ENCODE measurements at places on chromosomes 1 and 21. TPM values are rescaled to one million over a fixed set of nuclear protein-coding genes. Genes with fewer than 3 reads are reported as not detected.

DNA sequence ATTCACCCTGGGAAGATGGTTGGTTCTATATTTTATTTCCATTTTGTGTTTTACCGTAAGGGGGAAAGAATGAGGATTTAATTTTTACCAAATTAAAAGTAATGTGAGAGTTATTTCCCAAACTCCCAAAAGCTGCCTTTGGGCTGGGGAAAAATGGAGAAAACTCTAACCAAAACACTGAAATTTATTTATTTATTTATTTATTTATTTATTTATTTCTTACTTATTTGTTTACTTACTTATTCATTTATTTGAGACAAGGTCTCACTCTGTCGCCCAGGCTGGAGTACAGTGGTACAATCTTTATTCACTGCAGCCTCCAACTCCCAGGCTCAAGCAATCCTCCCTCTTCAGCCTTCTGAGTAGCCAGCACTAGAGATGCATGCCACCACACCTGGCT lies 38.0 kb upstream of the ZBTB18 start:
- DNase-seq = no peak
- no peaks in the 10 kb centered on the region for H3K27me3 ChIP-seq
- H3K4me3 ChIP-seq = no peak overlapping the region
- H3K4me1 ChIP-seq = no peaks in the 10 kb centered on the region
- H3K36me3 ChIP-seq = no peaks in the 10 kb centered on the region

DNA sequence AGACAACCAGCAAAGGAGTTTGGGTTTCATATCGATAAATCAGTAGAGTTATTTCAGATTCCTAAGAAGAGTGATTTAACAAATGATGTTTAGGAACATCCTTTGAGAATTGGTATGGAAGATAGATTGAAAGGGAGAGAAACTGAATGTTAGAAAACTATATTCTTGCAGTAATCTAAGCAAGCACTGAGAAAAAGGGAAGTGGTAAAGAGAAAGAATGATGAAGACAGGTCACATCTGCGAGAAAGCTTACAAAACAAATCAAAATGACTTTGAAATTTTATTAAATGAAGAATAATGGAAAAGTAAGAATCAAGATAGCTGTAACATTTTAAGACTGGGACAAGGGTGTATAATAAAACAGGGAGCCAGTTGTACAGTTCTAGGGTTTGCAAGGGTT lies 177.0 kb downstream of the HS2ST1 start:
- H3K27ac ChIP-seq = no peak overlapping the region
- peaks cover 3% of the 10 kb centered on the region for H3K36me3 ChIP-seq
- no peak overlapping the region for H3K4me3 ChIP-seq
- H3K4me1 ChIP-seq = no peaks in the 10 kb centered on the region
- DNase-seq = no peak

DNA sequence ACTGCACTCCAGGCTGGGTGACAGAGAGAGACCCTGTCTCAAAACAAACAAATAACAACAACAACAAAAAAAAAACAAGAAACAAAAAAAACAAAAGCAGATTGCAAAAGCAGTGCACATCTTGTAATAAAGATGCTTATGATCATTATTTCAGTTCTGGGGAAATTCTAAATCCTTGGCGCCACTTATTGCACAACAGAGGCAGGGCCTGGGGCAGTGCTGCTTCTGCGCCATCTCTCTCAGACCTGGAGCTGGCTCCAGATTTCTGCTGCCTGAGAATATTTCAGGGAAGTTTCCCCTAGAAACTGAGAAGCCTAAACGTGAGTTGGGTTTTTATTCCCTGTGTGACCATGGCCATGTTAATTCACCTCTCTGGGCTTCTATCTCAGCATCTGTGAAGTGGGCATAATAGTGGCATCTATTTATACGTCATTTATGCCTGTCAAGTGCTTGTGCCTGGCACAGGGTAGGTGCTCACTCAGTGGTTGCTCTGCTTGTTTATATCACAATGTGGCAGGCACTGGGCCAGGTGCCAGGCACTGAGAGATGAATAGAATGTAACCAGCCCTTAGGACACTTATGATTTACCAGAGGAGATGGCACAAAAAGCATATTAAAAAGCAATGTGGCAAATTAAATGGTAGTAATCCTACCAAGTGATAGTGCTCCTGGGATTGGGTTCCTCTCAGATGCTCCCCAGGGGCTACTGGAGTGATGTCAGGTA lies 67.9 kb downstream of the MDM4 start:
- H3K27ac ChIP-seq = no peak overlapping the region
- no peaks in the 10 kb centered on the region for H3K27me3 ChIP-seq
- no peaks in the 10 kb centered on the region for H3K36me3 ChIP-seq
- DNase-seq = no peak

DNA sequence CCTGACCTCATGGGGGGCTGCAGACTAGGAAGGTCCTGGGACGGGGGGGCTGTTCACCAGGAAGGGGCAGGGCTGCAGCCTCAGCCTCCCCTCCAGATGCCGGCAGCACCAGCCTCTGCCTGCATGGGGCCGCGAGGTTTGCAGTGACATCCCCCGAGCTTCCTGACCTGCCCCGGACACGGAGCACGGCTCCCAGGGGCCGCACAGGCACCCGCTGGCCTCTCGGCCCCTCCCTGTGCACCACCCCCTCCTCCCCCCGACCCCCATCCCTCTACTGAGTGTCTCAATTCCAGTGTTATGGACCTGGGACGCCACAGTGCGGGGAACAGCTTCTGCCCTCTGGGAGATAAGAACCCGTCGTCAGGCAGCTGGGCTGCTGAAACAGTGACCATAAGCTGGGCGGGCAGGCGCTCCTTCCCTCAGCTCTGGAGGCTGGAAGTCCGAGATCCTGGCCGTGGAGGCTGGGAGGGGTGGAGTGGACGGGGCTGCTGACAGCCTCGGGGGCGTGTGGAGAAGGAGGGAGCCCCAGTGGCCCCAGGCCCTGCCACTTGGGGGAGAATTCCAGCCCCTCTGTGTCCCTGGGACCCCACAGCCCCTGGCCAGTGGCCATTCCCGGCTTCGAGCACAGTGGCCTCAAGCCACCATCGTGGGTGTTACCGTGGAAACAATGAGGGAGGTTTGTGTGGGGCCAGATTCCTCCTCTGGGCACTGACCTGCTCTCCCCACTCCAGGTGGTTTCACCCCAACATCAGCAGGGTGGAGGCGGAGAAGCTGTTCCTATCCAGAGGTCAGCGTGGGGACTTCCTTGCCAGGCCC lies 11.6 kb downstream of the RNF223 start:
- no peaks in the 10 kb centered on the region for H3K36me3 ChIP-seq
- DNase-seq = no peak
- peaks cover 11% of the 10 kb centered on the region for H3K27me3 ChIP-seq
- no peak overlapping the region for H3K27ac ChIP-seq

- no peaks in the 10 kb centered on the region for H3K4me1 ChIP-seq
- H3K36me3 ChIP-seq = peaks cover 8% of the 10 kb centered on the region
- H3K4me3 ChIP-seq = no peak overlapping the region
- no peak for DNase-seq
Measured at GRCh38 chr1:151976858-151977257, 16.8 kb downstream of the S100A10 start.

DNA sequence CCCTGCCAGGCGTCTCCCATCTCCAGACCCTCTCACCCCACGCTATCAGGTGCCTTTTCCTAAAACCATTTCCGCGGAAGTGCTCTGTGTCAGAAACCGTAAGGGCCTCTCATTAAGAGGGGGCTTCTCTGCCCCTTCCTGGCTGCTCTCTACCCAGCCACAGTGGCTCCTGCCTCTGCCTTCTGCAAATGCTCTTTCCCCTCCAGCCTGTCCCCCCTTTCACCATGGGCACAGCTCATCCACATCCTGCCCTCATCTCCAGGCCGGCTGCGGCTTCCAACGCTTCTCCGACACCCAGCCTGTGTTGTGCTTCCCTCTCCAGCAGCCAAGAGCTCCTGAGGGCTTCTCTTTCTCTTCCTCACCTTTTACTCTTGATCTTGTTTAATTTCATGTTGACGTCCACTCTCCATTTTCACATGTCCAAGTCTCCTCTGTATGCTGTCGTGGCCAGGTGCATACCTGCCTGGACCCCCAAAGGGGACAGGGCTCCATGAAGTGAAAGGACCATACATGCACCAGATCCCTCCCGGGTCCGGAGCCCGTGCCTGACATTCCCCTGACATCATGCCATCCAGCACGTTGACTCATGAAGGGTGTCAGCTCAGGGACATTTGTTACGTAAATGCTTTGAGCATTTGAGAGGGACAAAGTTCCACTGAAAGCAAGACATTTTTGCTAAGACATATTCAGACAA lies 306.5 kb downstream of the AJAP1 start:
- H3K27me3 ChIP-seq = no peaks in the 10 kb centered on the region
- no peak overlapping the region for H3K4me3 ChIP-seq
- no peaks in the 10 kb centered on the region for H3K36me3 ChIP-seq
- no peak for DNase-seq

DNA sequence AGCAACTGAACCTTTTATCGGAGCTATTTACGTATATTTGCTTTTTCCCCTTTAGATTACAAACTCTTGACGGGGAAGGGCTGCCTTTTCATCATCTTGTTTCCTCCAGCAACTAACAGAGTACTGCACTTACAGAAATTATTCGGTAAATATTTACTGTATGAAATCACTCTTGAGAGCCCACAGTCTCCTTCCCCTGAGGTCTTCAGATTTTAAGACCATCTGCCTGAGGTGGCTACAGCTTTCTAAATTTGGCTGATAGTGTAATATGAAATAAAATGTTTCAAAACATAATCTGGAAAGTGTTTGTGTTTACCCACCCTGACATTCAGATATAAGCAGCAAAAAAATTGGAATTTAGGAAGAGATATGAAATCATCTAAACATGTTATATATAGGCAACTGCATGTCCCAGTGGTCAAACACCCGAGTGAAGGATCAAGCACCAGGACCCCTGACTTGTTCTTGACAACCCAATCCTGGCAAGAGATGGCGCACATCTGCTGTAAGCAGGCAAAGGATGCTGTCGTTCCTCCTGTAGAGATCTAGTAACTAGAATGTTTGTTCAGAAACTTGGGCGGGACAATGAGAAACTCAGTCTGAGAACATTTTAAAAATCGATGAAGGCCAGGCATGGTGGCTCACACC lies 60.9 kb downstream of the SIPA1L2 start:
- no peaks in the 10 kb centered on the region for H3K27me3 ChIP-seq
- DNase-seq = no peak
- peaks cover 6% of the 10 kb centered on the region for H3K4me1 ChIP-seq
- H3K4me3 ChIP-seq = no peak overlapping the region
- H3K27ac ChIP-seq = no peak overlapping the region
- no peaks in the 10 kb centered on the region for H3K36me3 ChIP-seq

DNA sequence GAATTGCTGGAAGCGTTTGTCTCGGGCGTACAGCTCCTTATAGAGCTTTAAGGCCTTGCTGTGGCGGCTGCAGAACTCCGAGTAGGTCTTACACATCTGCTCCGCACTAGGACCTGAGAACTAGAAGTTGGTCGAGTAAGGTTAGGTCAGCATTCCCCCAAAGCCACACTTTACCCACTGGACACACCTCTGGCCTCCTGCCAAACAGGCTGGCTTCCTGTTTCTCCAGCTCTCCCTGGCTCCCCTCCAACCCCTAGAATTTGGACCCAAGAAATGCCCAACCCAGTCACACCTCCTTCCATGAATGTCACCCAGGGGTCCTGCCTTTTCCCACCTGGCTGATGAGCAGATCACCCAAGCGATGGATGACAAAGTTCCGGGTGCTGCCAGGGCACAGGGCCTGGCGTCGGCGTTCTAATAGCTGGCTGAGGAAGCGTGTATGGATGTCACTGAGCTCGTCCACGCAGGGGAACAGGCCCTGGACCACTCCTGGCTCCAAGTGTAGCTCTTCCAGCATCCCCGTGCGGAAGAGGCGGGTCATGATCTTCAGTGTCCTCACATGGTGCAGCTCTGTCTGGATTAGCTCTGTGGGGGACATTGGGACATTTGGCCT lies 15.6 kb downstream of the ARHGEF2 start:
- no peaks in the 10 kb centered on the region for H3K27me3 ChIP-seq
- H3K4me1 ChIP-seq = peaks cover 27% of the 10 kb centered on the region
- no peak for DNase-seq
- peaks cover 81% of the 10 kb centered on the region for H3K36me3 ChIP-seq

GRCh38 chr1:31798433-31799195 lies 17.2 kb downstream of the SPOCD1 start:
- H3K36me3 ChIP-seq = no peaks in the 10 kb centered on the region
- no peak for DNase-seq
- peaks cover 3% of the 10 kb centered on the region for H3K27me3 ChIP-seq
- H3K4me3 ChIP-seq = no peak overlapping the region

GRCh38 chr1:3551290-3551678 lies 60.0 kb downstream of the MEGF6 start:
- no peak for DNase-seq
- H3K4me1 ChIP-seq = no peaks in the 10 kb centered on the region
- H3K27ac ChIP-seq = no peak overlapping the region
- no peaks in the 10 kb centered on the region for H3K36me3 ChIP-seq
- H3K27me3 ChIP-seq = no peaks in the 10 kb centered on the region

GRCh38 chr1:205456383-205456867 lies 580 bp upstream of the BLACAT1 start:
- peaks cover 22% of the 10 kb centered on the region for H3K4me1 ChIP-seq
- H3K36me3 ChIP-seq = no peaks in the 10 kb centered on the region
- peaks cover 41% of the 10 kb centered on the region for H3K27me3 ChIP-seq
- no peak overlapping the region for H3K27ac ChIP-seq
- peak overlapping the region; percentile 32 for H3K4me3 ChIP-seq

DNA sequence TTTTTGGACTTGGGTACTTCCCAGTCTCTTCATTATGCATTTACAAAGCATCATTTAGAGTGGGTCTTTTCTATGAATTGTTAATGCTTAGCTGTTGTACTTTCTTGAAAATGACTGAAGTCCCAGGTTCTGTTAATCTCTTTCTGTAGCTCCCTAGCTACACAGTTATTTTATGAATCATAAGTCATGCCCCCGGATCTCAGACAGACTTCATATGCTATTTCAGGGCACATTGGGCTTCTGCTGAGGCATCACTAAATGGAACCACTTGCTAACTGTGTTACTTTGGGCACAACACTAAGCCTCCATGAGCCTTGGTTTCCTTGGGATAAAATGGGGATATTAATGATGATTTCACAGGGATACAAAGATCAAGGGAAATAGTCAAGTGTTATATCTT lies 55.5 kb upstream of the RBM15 start:
- no peaks in the 10 kb centered on the region for H3K36me3 ChIP-seq
- H3K4me3 ChIP-seq = no peak overlapping the region
- no peaks in the 10 kb centered on the region for H3K27me3 ChIP-seq
- H3K27ac ChIP-seq = no peak overlapping the region
- H3K4me1 ChIP-seq = no peaks in the 10 kb centered on the region

DNA sequence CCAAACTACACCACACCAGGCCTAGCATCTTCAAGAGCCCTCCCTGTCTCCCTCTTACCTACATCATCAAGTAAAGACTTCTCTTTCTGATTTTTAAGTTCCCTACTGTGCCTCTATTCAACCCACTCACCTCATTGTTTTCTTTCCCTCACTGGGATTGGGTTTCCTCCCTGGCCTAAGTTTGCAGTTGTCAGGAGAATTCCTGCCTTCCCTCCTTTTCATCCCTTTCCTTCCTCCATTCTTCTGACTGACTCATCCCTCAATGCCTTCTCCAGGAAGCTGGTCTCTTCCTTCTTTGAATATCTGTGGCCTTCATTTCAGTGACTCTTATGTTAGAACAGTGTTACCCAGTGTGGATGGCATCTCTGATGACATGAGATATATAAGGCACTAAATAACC lies 139.9 kb upstream of the KIAA0040 start:
- DNase-seq = no peak
- H3K27ac ChIP-seq = no peak overlapping the region
- no peaks in the 10 kb centered on the region for H3K27me3 ChIP-seq
- no peaks in the 10 kb centered on the region for H3K4me1 ChIP-seq
- H3K4me3 ChIP-seq = no peak overlapping the region

Gene DYRK3
- total RNA-seq = 1.2 TPM

Gene TMEM222
- 44.4 TPM for total RNA-seq

Gene MYOG
- not detected for total RNA-seq

Gene C2CD2
- 11.0 TPM for total RNA-seq

Gene CRP
- not detected for total RNA-seq

Gene SEMA4A
- 1.2 TPM for total RNA-seq

Gene GNAT2
- not detected for total RNA-seq

Gene KRTAP11-1
- not detected for total RNA-seq

Gene NBPF9
- 48.4 TPM for total RNA-seq

Gene PCP4
- not detected for total RNA-seq

Gene LCE2C
- total RNA-seq = not detected

Gene TRABD2B
- not detected for total RNA-seq
